ENCODE measurements at places on chromosomes 16 and 17.
A peak's percentile ranks its signal among the peaks of the same experiment; 100 is the strongest.

GRCh38 chr16:17177242-17177958 is 293.4 kb downstream of the XYLT1 start:
- no peak for DNase-seq

- no peak for DNase-seq
These were observed 132.9 kb upstream of the CRHR1 start for GRCh38 chr17:45651145-45651709.

- no peak for DNase-seq
These were observed 27.5 kb downstream of the KCNJ16 start for GRCh38 chr17:70102531-70102930.

- no peak for DNase-seq
These were observed 13.7 kb downstream of the HOXB4 start for GRCh38 chr17:48564188-48565021.

GRCh38 chr16:74775255-74775654 is 635 bp upstream of the FA2H start:
- no peak for DNase-seq

DNA sequence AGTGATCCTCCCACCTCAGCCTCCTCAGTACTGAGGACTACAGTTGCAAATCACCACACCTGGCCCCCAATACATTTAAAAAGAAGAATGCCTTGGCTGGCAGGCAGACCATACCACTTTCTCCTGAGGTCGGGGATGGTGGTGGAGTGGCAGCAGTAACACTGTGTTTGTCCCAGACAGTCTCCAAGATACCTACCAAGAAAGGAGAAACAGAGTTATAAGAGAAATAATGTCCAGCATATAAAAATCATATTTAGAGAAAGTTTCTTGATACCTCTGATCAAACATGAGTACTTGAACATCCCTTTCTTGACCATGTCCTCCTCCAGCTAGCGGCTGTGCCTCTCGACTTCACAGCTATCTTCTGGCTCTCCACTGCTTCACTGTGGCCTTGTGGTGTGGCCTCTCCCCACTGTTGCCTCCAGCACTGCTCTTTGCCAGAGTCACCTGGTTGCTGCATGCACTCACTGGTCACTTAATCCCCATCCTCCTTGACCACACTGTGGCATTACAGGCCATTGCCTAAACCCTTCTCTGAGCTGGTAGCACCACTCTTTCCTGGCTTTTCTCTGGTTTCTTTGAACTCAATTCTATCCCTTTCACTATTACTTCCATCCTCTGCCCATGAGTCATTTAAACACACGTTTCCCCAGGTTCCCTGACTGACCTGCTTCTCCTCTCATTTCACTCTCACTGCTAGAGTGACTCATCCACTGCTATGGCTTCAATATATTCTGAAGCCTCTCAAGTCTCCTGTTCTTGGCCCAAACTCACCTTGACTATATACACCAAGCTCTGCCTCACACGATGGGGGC is 45.2 kb downstream of the XPO6 start:
- DNase-seq: no peak

GRCh38 chr17:69268543-69269014 is 40.0 kb upstream of the ABCA10 start:
- no peak for DNase-seq

DNA sequence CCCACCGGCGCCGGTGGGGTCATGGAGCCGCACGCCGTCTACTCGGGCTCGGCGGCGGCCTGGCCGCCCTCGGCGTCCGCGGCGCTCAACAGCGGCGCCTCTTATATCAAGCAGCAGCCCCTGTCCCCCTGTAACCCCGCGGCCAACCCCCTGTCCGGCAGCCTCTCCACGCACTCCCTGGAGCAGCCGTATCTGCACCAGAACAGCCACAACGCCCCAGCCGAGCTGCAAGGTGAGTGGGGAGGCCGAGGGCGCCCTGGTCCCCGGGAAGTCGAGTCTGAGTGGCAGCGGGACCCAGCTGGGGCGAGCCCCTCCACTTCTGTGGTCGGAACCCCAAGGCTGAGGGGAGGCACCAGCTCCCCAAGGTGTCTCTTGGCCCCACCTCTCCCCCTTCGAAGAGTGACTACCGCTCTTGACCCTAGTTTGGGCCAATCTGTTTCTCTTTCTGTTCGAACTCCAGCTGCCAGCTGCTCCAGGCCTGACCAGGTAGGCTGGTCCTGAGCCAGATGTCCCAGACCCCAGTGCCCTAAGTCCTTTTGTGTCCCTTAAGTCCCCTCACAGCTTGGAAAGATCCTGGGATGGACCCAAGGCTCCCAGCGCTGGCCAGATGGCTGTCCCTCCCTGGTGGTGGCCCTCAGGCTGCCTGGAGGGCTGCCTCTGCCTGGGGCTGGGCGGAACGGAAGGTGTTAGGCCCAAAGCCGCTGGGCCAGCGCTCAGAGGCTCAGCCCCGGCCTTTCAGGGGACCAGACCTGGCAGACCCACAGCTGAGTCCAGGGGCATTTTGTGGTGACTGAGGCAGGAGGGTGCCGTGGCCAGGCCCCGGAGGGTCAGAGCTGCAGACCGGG is 1.2 kb downstream of the FOXF1 start:
- DNase-seq: no peak

DNA sequence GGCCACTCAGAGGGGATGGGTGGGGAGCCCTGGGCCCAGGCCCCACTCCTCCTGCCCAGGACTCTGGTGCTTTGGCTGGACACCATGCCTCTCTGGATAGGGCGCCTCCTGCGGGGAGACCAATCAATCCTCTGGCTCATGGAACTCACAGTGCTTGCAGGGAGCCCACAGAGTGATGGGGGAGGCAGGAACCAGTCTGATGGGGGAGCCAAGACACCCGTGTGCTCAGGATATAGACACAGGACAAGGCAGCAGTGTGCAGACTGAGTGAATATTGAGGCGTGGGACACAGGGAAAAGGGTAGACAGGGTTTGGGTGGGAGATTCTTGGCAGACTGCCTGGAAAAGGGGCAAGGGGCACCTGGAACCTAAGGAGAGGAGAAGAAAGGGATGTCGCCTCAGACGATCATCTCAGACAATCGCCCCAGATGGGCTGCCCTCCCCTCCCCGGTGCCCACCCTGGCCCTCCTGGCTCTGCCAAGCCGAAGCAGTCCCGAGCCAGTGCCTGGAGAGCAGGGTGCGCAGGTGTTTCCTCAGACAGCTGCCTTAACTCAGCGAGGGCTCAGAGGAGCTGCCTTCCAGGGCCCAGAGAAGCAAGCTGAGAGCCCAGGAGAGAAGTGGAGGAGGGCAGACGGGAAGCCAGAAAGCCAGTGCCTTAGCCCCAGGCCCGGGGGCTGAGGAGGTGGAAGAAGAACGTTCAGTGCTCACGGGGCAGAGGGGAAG is 37.4 kb upstream of the DLX4 start:
- DNase-seq: no peak

DNA sequence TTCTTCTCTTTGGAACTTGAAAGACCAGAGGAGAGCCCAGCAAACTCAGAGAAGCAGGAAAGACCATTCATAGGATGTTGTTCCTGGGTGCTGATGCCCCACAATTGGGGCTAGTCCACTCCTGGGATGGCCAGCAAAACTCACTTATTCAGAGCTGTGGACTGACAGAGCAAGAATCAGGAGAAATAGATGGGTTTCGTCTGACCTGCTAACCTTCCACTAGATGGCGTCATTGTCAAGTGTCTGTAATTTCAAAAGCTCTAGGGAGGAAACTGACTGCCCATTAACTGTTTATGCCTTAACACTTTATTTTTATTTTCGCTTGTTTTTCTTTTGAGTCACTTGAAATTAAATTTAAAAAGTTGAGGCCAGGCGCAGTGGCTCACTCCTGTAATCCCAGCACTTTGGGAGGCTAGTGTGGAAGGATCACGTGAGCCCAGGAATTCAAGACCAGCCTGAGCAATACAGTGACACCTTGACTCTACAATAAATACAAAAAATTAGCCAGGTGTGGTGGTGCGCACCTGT is 28.7 kb upstream of the MILR1 start:
- peak; percentile 55 for DNase-seq

GRCh38 chr17:79414063-79414792 is 196.6 kb downstream of the RBFOX3 start:
- DNase-seq: no peak

DNA sequence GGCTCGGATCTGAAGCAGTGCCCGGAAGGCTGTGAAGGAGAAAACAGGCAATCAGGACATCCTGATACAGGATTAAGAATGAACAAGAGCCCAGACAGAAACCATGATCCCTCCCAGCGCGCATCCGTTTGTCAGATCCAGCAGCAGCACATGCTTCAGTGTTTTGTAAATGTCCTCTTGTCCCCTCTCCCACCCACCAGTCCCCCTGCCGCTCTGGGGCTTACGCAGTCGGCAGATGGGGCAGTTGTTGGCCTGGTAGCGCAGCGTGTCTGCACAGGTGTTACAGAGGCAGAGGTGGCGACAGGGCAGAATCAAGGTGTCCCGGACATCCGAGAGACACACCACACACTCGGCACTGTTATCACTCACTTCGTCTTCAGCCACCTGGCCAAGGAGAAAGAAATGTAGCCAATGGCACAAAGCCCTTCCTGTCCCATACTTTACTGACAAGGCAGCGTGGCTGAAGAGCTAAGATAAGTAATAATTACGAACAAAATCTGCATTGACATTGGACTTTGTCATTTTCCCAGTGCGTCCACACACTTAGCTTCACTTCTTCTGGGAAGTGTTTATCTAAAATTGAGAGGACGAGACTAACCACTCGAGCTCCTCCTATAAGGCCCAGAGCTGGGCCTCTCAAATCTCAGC is 20.7 kb upstream of the FOXJ1 start:
- no peak for DNase-seq

DNA sequence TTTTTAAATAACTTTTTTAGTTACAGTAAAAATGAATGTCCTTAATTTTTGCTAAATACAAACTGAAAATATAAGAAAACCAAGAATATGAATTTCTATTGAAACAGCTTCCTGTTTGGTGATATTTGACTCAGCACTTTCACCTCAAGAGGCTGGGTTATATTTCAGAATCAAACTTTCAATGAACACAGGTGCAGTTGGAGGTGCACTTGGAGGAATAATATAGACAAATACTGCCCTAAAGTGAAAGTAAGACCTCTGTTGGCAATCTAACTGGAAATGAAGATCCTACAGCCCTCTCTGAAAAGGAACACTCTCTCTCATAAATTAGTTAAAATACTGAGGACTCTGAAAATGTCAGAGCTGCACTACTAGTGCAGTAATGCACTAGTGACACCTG is 106.2 kb downstream of the BRIP1 start:
- DNase-seq: no peak

DNA sequence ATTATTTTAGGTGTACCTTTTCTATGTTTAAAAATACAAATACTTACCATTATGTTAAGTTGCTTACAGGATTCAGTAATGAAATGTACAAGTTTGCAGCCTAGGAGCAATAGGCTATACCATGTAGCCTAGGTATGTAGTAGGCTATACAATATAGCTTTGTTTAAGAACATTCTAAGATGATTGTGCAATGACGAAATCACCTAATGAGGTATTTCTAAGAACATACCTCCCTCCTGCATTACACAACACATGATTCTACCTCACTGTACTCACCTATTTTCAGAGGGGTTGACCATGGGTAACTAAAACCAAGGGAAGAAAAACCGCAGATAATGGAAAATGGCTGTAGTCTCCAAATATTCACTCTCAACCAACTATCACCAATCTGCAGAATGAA is 35.3 kb upstream of the TBC1D3K start:
- DNase-seq: no peak

DNA sequence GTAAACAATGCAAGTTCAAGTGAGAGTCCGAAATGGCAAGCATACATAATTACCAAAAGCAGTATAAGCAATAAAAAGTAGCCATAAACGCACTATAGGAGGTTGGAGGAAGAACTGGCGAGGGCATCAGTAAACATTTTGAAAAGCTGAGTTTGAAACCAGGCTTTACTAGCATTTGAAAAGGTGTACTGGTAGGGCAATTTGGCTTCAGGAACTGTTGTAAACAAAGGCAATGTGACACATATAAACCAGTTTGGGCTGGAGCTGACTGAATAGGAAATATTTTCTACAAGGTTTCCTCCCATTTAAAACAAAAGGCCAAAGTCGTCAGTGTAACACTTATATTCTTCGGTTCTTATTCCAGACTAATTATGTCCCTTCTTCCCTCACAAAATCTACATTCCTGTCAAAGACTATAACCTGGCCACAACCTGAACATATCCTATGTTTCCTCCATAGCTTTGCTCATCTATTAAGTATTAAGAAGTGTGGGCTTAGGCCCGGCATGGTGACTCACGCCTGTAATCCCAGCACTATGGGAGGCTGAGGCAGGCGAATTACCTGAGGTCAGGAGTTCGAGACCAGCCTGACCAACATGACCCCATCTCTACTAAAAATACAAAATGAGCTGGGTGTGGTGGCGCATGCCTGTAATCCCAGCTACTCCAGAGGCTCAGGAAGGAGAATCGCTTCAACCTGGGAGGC is 7.8 kb downstream of the CBX1 start:
- no peak for DNase-seq

- DNase-seq: no peak
These were observed 7.1 kb upstream of the CORO6 start for GRCh38 chr17:29629839-29630238.

DNA sequence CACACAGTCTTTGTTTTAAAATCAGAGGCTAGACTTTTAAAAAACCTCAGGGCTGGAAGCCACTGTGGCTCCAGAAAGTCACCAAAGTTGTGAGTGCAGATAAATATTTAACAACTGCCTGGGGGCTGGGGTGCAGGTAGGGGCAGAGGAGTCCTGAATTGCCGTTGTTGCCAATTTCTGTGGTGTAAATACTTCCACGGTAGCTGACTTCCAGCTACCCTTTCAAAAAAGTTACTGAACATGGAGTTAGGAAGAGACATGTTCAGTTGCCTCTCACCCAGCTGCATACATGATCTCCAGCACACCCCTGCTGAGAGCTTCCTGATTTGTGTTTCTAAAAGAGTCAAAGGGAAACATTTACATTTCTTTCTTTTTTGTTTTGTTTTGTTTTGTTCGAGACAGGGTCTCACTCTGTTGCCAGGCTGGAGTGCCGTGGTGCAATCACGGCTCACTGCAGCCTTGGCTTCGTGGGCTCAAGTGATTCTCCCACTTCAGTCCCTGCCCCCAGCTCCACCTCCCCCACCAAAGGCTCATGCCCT is 58.7 kb downstream of the PLXDC1 start:
- no peak for DNase-seq

GRCh38 chr16:10039220-10040096 is 142.8 kb downstream of the GRIN2A start:
- no peak for DNase-seq

DNA sequence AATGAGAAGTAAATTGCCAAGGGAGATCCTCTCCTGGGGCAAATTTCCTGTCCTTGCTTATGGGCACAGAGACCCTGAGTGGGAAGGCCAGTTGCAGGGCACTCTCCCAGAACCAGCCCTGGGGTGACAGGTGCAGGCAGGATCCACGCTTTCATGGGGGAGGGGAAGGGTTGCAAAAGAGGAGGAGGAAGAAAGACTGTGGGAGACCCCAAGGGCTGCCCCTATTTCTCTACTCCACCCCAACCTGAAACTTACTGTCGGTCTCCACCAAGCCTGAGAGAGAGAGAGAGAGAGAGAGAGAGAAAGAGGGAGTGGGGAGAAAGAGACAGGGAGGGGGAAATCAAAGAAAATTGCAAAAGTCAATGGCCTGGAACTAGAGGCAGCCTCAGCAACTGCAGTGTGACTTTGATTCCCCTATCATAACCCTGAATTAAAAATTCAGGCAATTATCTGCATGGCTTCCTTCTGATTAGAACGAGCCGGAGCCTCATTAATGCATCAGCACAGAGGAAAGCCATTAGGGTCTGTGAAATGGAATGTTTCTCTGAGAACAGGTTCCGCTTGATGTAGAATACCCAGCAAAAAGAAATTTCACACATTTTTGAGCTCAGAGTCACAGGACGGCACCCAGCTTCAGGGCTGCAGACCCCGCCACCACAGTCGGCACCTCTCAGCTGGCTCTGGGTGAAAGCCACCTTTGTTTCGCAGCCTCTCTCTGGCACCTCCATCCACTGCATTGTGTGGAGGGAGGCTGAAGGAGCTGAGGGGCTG is 45.1 kb upstream of the HNF1B start:
- DNase-seq: no peak
